Cardiac fibroblast (primary cell): ENCODE measurements at places on chromosomes 6 and 20.
A peak's percentile ranks its signal among the peaks of the same experiment; 100 is the strongest.

GRCh38 chr6:133969285-133969920 is 16.4 kb downstream of the TBPL1 start:
- no peak for DNase-seq

GRCh38 chr6:1436334-1437306 is 47.2 kb downstream of the FOXF2 start:
- DNase-seq, result peak; percentile 78

DNA sequence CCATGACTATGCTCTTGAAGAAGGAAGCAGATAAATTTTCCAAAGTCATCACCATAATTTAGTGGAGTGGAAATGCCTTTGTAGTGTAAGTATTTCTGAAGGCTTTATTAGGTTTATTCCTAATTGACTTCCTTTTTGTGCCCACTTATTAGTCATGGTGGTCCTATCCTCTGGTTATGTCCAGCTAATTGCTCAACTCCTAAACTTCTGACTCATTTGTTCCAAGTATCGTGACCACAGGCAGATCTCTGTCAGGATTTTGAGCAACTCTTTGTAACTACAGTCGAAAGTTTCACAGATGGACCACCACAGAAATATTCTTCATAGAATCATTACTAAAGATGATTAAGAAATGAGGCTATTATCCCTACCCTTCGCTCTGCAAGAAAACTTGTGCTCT is 315.6 kb upstream of the PTCHD4 start:
- DNase-seq, result peak; percentile 87

DNA sequence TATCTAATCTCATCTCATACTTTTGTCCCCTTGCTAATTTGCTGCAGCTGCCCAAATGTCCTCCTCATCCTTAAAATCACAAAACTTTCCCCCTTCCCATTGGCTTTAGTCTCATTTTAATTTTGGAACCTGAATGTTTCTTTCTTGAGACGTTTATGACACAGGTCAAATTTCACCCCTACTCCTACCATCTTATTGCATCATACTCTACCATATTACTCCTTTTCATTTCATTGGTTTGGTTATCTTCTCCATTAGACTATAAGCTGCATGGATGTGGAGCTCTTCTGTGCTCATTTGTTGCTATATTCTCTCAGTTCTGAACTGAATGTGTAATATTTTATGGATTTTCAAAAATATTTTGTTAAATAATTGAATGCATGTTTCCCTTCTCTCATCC is 688.6 kb downstream of the CBLN4 start:
- DNase-seq, result no peak

DNA sequence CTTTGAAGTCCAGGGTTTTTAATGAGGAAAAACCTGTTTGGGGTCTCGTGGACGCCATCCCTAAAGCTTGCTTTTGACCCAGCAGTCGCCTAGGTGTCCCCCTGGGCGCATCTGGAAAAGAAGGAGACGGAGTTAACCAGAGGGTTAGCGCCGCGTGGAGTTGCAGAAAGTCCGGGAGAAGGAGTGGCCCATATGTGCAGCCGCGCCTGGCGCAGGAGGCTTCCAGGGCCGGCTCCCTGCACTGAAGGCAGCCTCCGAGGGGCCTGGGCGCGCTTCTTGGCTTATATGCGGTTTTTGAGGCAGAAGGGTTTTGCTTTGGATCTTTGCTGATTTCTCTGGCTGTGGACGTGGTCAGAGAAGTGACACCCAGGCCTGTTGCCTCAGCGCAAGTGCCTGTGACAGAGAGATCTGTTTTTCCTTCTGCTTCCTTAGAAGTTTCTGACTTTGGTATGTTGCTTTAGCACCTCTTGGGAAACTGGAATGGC is 987 bp downstream of the TMEM181 start:
- DNase-seq, result peak; percentile 24

DNA sequence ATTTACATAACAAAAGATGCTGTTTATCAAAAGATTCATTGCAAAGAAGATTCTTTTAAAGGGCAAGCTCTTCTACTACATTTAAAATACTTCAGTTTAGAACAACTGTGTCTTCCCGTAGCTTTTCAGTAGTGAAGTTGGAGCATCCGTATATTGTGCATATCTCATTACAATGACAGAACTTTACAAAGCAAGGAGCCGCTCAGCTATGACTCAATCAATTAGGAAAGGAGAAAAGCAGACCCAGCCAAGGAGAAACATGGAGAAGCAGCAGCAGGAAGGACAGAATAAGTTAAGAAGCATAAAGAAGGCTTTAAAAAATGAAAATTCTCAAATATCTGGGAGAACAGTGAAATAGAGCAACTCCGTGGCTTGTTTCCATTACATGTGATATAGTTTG is 132.6 kb upstream of the SMLR1 start:
- DNase-seq, result no peak

GRCh38 chr20:34431168-34431567 is 68.1 kb downstream of the ITCH start:
- DNase-seq, result no peak

DNA sequence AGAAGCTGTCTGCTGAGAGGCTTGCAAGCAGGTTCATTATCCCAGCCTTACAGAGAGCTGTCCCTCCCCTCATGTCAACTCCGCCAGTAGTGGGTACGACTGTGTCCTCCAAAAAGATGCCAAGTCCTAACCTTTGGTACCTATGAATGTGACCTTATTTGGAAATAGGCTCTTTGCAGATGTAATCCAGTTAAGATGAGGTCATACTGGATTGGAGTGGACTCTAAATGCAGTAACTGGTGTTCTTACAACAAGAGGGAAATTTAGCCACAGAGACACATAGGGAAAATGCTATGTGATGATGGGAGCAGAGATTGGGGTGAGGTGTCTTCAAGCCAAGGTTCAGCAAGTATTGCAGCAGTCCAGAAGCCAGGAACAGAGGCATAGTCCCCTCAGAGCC is 90.8 kb upstream of the FOXP4 start:
- no peak for DNase-seq

DNA sequence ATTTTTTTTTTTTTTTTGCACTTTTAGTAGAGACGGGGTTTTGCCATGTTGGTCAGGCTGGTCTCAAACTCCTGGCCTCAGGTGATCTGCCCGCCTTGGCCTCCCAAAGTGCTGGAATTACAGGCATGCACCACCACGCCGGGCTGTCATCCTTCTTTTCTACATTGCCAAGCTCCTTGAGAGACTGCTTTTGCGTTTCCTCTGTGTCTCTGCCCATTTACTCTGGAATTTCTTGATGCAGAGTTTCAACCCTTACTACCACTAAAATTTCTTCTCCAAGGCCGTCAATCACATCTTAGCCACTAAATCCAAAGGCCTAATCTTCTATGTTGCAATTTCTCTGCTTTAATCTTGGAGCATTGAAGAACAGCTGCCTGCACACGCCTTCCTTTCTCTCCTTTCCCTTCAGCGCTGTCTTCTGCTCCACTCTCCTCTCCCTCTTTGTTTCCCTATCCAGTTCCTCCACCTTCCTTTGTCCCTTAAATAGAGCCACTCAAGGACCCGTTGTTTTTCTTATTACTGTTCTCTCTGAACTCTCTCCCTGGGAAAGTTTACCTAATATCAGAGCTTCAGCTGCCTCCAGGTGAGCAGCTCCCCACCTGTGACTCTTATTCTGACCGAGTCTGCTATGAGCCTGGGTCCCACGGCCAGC is 98.8 kb downstream of the SLC35B3 start:
- no peak for DNase-seq

- peak; percentile 94 for DNase-seq
Observed at GRCh38 chr6:42726485-42727086, 4.2 kb upstream of the PRPH2 start.

DNA sequence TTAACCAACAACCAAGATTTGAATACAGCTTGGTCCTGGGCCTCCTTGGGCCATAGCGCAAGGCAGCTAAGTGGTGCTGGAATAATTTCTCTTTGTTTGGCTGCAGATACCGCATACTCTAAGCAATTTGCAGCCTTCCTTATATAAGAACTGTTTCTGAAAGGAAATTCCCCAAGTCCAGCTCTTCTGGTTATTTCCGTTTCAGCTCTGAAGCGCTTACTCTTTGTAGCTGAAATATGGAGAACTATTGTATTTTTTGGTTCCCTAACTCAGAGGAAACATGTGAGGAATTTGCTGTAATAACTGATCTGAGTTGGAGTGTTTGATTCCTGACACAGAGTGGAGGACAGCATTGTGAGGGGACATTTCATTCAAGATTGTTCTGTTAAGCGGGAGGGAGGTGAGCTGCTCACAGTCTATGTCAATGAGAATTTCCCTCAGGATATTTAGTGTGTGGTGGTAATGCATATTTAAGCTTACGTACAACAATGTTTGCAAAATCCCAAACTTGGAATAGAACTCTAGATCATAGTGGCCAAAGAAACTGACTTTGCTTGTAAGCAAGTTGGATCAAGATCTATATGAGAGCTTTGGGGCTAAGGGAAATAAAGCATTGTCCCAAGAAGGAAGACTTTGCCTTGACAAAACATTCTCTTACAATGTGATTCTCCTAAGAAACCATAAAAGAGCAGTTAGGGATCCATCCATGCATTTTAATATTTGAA is 576.6 kb upstream of the FLRT3 start:
- no peak for DNase-seq

GRCh38 chr6:40477246-40478126 is 109.7 kb downstream of the LRFN2 start:
- DNase-seq, result no peak

GRCh38 chr20:59392736-59393135 is 92.3 kb downstream of the EDN3 start:
- no peak for DNase-seq

- peak; percentile 48 for DNase-seq
Observed at GRCh38 chr6:157528931-157529653, 148.1 kb downstream of the ZDHHC14 start.

- no peak for DNase-seq
Observed at GRCh38 chr20:40945189-40945588, 83.4 kb upstream of the TOP1 start.

DNA sequence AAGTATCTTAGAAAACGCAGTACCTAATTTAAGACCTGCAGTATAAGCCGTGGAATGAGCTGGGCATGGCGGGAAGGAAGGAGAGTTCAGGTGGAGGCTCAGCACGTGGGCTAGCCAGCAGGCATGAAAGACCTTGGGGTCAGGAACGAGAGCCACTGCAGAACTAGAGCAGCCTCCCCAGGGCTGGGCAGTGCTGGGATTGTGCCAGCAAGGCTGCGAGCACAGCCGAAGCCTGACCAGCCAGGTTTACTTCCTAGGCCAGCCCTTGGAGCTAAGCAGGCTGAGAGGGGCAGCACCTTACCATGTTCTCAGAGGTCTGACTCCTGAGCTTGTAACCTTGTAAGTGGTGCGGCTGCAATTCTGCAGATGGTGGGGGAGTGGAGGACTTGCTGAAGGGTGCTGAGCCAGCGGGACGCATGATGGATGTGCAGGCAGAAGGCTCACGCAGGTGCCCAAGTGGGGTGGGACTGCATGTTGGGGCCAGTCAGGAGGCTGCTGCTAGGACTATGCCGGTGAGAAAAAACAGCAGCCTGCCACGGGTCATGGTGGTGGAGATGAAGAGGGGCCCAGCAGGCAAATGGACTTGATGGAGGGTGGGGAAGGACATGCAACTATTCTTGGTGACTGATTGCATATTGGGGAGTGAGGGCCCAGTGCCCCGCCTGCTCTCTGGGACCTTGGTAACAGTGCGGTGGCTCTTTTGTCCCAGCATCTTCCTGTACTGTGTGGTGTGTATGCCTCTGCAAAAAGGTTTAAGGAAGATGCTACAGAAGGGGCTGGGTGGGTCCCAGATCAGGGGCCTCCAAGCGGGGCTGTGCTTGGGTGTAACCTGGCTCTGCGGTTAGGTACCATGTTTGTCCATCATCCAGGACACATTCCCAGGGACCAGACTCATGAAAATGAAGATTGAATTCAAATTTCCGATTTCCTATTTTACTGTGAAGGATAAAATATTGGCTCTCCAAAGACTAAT is 37.6 kb upstream of the IRF4 start:
- DNase-seq, result no peak

GRCh38 chr6:17556014-17556413 is 44.1 kb upstream of the FAM8A1 start:
- DNase-seq, result no peak

DNA sequence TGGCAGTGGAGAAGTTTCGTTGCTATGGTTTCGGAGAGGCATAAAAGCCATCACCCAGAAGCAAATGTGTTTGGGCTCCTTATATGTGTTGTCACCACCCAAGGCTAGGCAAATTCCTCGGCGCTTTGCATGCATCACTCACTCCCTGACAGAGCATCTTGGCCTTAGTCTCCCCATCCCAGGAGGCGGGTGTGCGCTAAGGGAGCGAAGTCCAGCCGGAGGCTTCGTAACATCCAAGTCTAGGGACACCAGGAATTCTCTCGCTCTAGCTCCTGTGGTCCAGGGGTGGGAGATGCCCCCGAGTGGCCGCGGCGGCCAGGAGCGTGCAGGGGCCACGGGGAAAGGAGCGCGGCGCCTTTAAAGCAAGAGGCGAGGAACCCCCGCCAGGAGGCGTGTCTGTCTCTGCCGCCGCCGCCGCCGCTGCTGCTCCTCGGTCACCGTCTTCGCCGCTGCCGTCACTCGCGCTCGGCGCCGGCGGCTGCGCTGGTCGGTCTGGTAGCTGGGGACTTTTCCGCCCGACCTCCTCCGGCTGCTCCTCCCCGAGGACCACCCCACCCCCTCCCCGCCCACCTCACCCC is at the start of gene GRIK2:
Gene GRIK2, plus strand, starts transcription at position 458 of the 578 bp plus-strand sequence.
- DNase-seq, result peak; percentile 33

GRCh38 chr20:48128436-48128835 is 343.2 kb upstream of the SULF2 start:
- DNase-seq, result no peak

DNA sequence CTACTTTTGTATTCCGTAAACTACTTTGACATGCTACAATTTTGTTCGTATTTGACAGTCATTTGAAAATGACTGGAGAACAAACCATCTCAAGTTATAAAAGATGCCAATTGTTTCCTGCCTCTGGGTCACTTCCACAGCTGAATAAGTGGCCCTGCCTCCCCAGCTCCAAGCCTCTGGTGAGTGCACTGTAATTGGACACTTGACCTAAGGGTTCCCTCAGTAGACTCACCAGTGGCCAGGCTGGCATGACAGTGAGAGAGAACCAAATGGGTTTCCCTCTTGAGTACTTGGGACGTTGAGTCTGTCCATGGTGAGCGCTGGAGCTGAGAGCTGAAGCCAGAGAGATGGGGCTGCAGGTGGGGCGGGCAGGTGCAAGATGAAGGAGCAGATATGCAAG is 57.1 kb downstream of the SLC35D3 start:
- DNase-seq, result no peak

DNA sequence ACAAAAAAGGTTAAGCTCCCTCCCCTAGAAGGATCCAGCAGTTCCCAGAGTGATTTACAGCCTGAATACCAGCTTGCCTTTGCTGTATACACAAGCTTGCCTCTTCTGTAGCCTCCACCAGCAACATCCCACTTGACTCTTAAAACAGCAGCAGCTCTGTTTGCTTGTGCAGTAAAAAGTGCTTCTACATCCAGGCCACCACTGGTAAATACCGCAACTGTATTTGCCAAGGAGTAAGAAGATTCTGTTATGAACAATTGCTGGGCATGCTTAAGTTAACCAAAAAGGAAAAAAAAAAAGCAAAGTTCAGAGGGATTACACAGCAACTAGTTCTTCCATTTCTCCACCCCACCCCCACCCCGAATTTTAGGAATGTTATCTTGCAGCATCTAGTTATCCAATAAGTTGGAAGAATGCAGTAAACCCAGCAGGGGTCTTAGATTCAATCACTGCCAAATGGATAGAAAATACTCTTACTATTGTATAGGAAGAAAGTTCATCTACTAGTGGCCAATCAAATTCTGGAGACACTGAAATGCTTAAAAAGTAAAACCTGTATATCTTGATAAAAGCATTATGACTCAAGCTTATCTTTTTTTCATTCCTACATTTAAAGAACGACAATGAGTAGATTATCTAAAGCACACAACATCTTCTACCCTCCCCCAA is 4.8 kb downstream of the SALL4 start:
- no peak for DNase-seq
